ENCODE measurements at places on chromosomes 2 and 18. TPM values are rescaled to one million over a fixed set of nuclear protein-coding genes. Genes with fewer than 3 reads are reported as not detected.

CNDP1 gene
- total RNA-seq: 0.29 TPM

DNA sequence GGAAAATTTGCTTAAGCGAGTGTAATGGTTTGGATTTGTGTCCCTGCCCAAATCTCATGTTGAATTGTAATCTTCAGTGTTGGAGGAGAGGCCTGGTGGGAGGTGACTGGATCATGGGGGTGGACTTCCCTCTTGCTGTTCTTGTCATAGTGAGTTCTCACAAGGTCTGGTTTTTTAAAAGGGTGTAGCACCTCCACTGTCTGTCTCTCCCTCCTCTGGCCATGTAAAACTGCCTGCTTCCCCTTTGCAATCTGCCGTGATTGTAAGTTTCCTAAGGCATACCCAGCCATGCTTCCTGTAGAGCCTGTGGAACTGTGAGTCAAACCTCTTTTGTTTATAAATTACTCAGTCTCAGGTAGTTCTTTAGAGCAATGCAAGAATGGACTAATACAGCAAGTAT is 6.6 kb downstream of the YIPF4 start:
- no peak for DNase-seq

DNA sequence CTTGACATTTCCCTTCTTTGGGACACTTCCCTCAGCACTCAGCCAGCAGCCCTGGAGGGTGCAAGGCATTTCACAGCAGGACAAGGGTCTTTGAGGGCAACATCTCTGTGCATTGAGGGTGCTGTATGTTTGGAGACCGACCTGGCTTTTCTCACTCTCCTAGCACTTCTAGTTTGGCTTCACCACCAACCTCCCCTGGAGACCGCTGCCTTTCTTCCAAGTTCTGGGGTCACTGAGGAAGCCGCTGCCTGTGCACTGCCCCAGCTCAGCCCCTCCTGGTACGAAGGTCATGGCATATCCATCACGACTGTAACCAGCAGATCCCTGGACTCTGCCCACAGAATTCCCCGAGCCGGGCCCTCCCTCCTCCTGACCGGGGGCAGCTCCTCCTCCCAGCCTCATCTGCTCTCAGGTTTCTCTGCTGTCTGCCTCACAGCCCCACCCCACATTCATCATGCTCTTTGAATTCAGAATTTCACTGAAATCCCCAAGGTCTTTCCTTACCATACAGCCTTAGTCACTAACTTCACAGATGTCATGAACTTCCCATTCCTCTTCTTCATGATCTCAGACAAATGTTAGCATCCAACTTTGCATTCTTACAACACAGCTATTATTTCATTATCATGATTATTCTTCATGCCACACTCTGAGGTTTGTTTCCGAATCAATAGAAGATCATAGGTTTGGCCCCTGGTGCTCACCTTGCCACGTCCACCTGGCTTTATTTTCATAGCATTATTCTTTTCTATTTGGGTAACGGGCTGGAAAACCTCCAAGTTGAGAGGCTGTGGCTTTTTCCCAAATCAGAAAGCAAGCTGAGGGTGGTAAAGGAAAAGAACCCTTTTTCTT is 113.0 kb upstream of the COPS8 start:
- peak; percentile 55 for DNase-seq

- no peak for DNase-seq
These were observed 87.8 kb downstream of the CALCRL start for GRCh38 chr2:187360286-187360685.

DNA sequence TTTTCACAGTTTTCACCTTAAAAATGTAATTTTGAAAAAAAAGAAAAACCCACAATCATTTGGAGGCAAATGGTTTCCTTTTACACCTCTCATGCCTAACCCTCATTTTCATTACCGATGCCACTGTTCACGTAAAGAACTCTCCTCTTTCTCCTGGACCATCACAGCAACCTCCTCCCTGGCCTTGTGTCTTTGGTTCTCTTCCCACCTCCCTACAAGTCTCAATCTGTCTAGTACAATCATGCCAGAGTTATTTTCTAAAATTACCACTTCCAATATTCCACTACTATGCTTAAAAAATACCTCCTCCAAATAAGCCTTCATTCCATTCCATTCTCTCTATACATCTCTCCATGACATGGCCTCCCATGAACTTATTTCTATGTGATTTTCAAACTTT is 77.9 kb upstream of the RIT2 start:
- DNase-seq: no peak

DNA sequence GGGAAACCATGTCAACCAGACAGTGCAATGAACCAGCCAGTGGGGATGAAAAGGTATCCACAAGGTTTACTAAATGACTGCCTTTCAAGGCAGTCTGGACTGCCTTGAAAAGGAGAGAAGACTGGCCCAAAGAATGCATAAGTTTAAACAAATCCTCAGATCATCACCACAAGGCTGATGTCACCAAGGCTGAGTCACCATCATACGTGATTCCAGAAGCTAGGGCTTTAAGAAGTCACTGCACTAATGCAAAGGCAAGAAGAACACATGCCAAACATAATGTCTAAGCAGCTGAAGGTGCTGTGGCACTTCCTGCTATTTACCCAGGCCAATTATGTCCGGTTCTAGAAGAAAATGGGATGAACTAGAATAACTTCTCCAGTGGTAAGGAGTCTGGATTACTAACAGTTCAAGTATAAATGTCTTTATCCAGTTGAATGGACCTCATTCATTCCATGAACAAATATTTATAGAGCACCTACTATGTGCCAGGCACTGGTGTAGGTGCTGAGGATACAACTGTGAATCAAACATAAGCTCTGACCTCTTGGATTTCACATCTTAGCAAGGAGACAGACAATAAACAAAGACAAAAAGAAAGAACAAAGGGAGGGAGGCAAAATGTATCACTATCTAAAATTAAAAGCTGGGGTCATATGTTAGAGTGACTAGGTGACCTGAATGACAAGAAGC is 37.6 kb upstream of the ONECUT2 start:
- DNase-seq: no peak

DNA sequence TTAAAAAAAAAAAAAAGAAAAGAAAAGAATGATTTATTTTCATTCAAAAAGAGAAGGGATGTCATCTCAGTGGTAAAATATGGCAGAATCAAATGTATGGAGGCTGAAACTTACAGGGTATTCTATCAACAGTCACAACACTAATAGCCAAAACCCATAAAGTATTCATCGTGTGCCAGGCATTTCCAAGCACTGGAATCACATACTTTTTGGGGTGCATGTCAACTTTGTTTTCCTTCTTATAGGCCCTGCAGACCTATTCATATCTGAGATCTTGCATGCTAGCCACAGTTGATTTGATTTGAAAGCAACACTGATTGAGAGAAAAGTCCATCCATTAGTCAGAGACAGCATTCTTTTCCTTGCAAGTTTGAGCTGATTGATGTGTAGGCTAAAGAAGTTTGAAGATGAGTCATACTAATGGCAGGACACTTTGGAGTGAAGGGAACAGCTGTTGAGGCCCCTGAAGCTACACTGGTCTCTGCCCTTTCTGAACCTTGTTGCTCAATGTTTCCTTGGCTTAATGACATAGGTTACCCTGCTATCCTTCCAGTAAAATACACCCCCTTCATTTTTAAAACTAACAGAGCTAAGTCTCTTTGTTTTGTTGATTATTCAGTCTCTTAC is 22.0 kb downstream of the KATNAL2 start:
- no peak for DNase-seq

- DNase-seq: no peak
These were observed 754.3 kb upstream of the PKDCC start for GRCh38 chr2:41293491-41293890.

GRCh38 chr2:15145919-15146318 is 415.2 kb downstream of the NBAS start:
- no peak for DNase-seq

SLC8A1 gene
- total RNA-seq: 1.7 TPM

COLEC12 gene
- 0.59 TPM for total RNA-seq

DNA sequence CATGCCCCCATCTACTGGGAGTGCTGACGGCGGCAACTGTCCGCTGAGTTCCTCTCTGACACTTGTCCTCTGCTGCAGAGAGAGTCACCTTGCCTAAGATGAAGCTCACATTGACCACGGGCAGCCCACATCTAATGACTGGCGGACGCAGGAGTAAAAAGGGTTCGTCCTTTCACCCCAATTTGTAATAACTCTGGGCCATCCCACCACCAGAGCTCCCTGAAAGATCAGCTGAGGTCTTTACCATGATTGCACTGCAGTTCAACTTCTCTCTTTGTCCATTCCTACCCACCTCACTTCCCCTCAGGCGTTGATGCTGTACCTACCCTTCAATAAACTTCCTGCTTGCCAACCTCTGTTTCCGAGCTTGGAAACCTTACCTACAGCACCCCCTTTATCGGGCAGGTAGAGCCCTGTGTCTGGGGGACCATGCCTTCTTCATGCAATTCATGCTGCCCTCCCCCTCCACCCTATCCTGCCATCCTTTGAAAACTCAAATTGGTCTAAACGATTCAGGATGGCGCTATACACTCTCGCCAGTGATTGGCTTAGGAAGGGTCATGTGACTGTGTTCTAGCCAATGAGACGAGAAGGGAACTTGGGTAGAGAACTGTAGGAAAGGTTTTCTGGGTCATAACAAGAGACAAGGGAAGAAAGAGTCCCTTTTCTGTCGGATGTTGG is 10.3 kb upstream of the B3GNT2 start:
- no peak for DNase-seq

DNA sequence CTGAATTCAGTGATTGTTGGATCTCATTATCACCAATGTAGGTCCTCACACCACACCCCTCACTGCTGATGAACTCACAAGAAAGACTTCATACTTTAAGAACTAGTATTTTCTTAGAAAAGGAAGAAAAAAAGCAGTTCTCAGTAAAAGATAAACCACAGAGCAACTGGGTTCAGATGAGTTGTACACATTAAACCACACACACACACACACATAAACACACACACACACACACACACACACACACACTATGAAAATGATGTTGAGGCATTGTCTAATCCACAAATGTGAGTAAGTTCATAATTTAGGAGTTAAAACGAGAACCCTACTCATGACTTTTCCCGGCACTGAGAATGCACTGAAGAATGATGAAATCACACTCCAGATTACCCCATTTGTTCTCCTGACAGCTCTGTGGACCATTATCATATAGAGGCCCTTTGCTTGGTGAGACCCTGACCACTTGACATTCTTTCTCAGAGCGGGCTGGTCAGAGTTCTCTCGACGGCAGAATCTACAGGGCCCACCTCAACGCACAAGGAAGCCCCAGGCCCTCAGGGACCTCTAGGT is 106.2 kb downstream of the BCL2 start:
- DNase-seq: no peak

DNA sequence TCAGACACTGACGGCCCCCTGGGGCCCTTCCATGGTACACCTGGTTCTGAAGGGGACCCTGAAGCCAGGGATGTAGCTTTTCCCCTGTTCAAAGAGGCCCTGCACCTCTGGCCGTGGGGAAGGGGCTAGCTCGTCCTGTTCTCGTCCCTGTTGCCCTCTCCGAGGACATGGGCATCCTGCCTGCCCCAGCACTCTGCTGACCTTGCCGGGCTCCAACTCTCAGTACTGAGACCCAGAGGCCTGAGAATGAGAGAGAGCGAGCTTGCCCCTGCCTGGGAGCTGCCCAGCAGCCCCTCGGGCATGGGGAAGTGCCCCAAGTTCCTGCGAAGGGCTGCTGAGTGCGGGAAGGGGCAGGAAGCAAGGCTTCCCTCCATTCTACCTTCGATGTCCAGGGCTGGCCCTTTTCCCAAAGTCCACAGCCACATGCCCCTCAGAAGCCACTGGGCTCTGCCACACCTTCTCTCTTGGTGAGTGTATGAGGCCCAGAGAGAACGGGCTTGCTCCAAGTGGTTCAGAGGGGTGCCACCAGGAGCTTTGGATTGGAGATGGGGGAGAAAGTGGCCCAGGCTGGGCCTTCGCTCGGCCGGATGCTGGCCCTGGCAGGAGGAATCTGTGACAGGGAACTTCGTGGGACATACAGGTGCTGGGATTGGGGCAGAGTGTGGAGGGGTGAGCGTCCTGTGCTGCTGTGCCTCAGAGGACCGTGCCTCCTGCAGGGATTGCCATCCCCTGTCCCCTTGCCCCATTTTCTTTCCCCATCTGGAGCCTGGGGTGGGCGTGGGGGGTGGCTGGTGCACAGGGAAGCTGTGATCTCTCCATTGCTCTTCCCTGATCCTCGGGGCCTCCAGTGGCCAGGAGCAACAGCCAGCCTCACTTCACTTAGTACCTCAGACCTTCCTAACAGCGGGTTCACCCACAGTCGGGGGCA is 50.8 kb downstream of the KCNIP3 start:
- peak; percentile 24 for DNase-seq

GKN1 gene
- total RNA-seq: not detected

- DNase-seq: no peak
These were observed 159.8 kb downstream of the RHBDD1 start for GRCh38 chr2:226995625-226996041.

CNGA3 gene
- total RNA-seq: not detected

GALNT13 gene
- total RNA-seq: 6.7 TPM

HTR2B gene
- not detected for total RNA-seq

LIMS2 gene
- total RNA-seq: 5.9 TPM

GRCh38 chr2:191500884-191501560 is 176.9 kb upstream of the NABP1 start:
- DNase-seq: no peak

DNA sequence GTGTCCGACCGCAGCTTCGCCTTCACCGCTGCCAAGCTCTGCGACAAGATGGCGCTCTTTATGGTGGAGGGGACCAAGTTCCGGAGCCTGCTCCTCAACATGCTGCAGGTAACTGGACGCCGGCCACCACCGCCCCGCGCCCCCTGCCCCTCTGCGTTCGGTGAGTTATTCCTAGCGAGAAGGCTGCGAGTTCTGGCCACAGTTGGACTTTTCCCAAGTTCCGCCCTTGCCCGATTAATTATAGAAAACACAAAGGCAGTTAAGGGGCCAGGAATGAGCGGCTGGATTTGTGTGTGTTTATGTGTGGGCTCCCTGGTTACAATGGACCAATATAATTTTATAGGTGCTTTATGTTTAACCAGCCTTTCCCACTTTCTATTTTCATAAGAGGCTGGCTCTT is 189.2 kb downstream of the SMAD7 start:
- no peak for DNase-seq

DNA sequence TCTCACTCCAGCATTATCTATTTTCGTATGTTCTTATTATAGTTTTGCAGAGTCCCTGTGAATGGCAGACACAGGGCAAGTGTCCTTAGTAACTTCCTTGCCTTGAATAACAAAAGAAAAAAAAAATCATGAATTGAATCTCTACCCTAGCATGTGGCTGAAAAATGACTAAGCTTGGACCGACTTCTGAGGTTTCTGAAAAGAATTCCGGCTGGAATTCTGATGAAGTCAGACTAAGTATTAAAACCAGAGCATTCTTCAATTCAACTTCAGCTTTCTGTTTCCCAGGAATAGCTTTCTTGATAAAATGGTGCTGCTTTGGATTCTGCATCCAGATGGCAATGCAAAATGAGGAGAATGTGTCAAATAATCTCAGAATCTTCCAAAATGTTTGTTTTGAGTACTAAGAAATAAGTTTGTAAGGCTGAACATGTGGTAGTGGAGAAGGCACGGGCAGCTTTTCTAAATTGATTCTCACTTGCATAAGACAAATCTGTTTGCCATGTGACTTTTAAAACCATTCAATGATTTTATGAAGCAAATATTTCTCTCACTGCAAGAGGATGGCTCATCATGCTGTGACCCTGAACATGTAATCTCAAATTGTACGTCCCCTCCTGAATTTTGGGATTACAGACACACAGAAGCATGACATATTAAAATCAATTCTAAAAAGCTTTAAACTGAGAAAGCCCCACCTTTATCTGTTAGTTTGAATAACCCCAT is 1462.8 kb upstream of the LRRTM1 start:
- no peak for DNase-seq

CLEC4F gene
- not detected for total RNA-seq

All from H9 (cell line).